ENCODE measurements at places on chromosomes 12 and 14.

DNA sequence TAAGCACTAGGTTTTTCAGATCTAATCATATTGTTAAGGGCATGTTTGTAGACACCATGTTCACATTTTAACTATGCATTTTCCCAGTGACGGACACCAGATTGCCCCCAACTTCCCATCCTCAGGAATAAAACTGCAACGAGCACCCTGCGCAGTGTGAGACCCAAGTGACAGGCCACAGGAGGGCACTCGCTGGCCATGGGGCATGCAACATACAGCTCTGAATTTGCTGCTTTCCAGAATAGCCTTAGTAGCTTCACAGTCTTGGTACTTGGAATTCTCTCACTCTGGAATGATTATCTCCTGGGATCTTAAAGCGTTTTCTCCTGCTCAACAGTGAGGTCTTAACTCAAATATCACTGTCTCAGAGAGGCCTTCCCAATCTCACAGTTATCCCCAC lies 972 bp upstream of the DDX47 start:
- DNase-seq = no peak

GRCh38 chr12:51950682-51951198 lies 759 bp upstream of the ACVR1B start:
- no peak for DNase-seq

DNA sequence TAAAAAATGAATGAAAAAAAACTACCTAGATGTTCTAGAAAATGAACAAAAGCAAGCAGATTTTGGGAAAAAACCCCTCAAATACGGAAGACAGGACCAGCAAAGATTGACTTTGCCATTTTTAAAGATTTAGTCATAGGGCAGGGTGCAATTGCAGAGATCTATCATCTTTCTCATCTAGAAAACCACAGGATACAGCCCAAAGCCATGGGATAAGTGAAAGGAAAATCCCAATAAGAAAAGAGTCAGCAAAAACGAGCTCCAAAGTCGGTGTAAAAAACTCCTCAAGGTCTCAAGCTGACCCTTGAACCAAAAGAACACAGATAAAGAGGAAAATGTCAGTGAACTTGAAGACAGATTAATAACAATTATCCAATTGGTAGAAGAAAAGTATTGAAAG lies 28.0 kb downstream of the CEP290 start:
- no peak for DNase-seq

- DNase-seq = no peak
These were observed 65.8 kb downstream of the PPP2R5C start for GRCh38 chr14:101827286-101827685.

DNA sequence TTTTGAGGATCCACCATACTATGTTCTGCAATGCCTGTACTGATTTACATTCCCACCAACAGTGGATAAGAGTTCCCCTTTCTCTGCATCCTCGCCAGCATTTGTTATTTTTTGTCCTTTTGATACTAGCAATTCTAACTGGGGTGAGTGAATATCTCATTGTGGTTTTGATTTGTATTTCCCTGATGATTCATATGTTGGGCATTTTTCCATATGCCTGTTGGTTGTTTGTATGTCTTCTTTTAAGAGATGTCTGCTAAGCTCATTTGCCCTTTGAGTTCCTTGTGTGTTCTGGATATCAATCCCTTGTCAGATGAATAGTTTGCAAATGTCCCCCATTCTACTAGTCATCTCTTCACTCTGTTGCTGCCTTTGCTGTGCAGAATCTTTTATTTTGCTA lies 49.0 kb upstream of the MSRB3 start:
- no peak for DNase-seq

- DNase-seq = no peak
These were observed 259.0 kb upstream of the E2F7 start for GRCh38 chr12:77324416-77324762.

GRCh38 chr12:80154261-80154660 lies 54.9 kb downstream of the OTOGL start:
- no peak for DNase-seq

DNA sequence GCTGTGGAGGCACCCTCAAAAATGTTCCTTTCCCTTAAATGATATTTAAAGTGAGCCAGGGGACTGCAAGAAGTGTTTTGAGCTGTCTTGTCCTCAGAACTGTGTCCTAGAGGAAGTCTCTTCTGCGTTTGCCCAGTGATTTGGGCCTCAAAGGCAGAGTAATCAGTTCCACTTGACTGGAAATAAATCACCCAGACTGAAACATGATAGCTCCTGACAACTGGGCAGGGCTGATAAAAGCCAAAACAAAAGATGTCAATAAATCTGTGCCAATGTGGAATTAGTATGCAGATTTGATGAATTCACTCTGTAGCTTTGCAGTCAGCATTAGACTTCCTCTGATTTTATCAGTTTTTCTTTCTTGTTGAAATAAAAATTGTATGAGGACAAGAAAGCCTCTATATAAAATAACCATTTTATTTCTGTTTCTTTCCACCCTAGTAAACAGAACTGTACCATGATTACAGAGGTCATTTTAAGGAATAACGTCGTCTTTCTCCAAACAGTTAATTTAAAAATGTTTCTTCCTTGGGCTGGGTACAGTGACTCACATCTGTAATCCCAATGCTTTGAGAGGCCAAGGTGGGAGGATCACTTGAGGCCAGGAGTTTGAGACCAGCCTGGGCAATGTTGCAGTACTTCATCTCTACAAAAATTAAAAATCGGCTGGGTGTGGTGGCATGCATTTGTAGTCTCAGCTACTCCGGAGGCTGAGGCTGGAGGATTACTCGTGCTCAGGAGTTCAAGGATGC lies 180.8 kb downstream of the ERC1 start:
- DNase-seq = no peak

GRCh38 chr14:99984036-99984435 lies 81.2 kb upstream of the EVL start:
- no peak for DNase-seq

- no peak for DNase-seq
These were observed 3.7 kb upstream of the HOXC12 start for GRCh38 chr12:53950789-53951576.

GRCh38 chr12:132033627-132034026 lies 83.9 kb downstream of the EP400 start:
- DNase-seq = no peak

DNA sequence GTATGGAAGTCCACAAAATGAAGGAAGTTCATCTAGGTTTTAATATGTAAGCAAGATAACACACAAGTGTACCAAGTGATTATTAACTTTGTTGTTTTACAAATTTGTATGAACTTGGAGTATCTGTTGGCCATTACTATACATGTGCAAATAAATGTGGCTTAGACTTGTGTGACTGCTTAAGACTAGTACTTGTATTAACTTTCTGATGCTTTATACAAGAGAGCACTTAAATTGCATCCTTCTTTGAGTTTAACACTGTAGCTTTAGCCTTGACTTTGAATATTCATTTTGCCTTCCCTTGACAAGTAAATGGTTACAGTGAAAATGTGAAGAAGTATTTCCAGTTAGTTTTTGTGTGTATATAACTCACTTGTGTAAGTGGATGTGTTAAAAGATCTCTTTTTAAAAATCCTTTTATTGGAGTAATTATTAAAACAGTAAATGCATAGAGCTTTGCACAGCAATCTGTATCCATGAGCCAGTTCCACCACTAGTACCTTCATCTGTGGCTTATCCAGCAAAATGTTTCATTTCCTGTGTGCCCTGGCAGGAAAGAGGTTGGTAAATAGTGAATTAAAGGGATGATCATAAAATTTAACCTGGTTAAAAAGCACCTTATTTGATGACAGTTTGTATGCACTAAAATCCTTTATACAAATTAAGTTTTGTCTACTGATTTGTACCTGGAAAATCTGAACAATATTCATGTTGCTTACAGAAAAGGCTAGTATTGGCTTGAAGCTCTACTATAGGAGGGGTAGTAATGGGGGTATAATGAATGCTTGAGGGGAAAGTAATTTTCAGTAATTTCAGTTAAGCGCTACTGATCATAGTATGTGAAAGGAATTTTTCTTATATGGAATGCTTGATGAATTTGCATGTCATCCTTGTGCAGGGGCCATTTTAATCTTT lies 8.0 kb downstream of the PNN start:
- DNase-seq = no peak

GRCh38 chr14:21734457-21735074 lies 60.9 kb upstream of the OR4E1 start:
- DNase-seq = peak; percentile 37

DNA sequence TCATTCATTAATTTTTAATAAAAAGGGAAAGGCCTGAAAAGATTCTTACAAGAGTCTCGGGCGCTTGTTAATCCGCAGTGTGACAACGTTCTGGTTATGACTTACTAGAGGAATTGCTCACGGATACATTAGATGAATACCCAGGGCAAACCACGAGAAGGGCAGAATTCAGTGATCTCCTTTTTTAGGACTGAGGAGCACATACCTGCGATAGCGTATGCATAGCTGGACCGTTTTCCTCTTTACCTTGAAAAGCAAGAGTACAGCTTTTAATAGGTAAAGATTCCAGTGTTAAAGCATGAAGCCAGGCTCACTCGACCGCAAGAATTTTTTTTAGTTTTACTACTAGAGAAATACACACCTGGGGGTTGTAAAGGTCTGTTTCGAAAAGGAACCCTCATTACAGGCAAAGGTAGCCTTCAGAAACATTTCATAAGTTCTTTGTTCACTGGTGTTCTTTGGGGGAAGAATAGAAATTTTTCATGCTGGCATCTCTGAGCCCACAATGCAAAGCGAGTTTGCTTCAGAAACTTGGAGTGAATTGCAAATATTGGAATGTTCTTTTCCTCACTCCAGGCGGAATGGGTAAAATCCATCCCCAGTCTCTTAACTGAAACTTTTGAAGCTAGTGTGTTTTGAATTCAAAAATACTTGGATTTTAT lies 953 bp downstream of the MAPK1IP1L start:
- peak; percentile 23 for DNase-seq

DNA sequence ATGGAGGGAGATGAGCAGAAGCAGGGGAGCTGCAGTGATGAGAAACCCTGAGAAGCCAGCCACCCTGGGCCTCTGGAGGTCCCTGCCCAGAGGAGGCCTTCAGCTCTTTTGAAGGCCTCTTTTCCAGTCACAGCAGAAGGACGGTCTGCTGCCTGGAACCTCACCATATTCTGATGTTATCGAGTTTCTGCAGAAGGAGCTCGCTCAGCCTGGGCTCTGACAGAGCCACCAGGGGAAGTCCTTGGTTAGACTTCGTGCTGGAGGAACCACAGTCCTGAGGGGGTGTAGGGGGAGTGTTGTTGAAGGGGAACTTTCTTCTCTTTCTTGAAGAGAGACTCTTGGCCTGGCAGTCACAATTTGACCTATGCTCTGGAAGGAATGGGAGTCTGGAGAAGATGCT lies 25.1 kb upstream of the BATF start:
- peak; percentile 85 for DNase-seq

Data from T-helper 2 cell treated with Interferon-gamma antibody and Interleukin-4, amounts not matched to agents 5 μg/mL and 100 μg/mL, for 36 hours (primary cell).